ENCODE measurements at places on chromosomes 3 and 15. TPM values are rescaled to one million over a fixed set of nuclear protein-coding genes. Genes with fewer than 3 reads are reported as not detected.

DNA sequence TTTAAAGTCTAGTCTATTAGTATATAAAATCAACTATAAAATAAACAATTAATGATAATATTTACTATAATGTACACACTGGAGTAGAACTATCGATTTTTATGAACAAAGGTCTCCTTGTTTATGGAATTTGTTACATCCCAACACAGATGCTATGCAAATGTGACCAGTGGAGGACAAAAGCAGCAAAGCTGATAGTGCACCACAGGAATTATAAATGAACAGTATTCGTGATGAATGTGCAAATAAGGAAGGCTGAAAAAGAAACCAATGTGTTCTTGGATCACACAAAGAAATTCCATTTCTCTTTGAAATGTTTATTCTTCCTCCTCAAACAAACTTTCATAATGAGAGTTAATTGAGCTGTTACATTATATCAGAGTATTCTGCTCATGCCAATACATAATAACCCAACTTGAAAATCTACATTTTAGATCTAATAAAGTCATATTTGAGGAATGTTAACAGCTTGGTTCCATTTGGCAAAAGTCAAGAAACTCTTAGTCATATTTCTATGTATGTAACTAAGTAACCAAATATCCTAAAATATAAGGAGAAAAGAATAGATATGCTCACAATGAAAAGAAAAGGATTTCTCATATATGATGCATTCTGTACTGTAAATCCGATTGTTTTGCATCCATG is 79.3 kb downstream of the NEK10 start:
- H3K27ac ChIP-seq = no peak overlapping the region
- DNase-seq = no peak
- no peaks in the 10 kb centered on the region for H3K27me3 ChIP-seq
- H3K36me3 ChIP-seq = no peaks in the 10 kb centered on the region

DNA sequence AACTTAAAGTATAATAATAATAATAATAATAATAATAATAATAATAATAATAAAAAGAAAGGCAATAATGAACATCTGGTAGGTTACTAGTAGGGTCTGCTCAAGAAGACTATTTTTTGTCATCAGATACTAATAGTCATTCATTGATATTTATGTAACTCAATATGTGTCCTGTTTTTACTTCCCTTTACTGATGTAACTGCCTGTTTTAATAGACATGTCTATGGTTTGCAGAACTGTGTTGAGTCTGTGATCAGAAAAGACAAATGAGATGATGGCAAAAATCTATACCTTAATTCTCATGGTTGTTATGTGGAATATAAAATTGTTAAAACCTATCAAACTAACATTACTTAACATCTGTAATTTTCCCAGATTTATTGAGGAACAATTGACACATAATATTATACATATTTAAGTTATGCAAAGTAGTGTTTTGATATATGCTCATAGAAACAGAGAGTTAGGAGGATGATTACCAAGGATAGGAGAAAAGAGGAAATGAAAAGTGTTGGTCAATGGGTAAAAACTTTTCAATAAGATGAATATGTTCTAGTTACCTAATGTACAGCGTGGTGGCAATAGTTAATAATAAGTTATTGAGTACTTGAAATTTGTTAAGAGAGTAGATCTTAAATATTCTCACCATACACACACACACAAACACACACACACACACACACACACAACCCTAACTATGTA is 699.4 kb downstream of the ZPLD1 start:
- no peak for DNase-seq
- no peak overlapping the region for H3K4me3 ChIP-seq
- H3K27me3 ChIP-seq = no peaks in the 10 kb centered on the region
- no peak overlapping the region for H3K27ac ChIP-seq
- no peaks in the 10 kb centered on the region for H3K36me3 ChIP-seq

GRCh38 chr3:157125101-157125500 is 34.8 kb downstream of the CCNL1 start:
- H3K27me3 ChIP-seq = no peaks in the 10 kb centered on the region
- H3K4me3 ChIP-seq = no peak overlapping the region
- no peaks in the 10 kb centered on the region for H3K36me3 ChIP-seq
- H3K27ac ChIP-seq = no peak overlapping the region
- DNase-seq = no peak
- peaks cover 24% of the 10 kb centered on the region for H3K4me1 ChIP-seq

- DNase-seq = no peak
- no peaks in the 10 kb centered on the region for H3K27me3 ChIP-seq
- no peaks in the 10 kb centered on the region for H3K36me3 ChIP-seq
Measured at GRCh38 chr3:47283591-47284364, 1.0 kb downstream of the KLHL18 start.

- no peaks in the 10 kb centered on the region for H3K36me3 ChIP-seq
- no peaks in the 10 kb centered on the region for H3K4me1 ChIP-seq
- no peaks in the 10 kb centered on the region for H3K27me3 ChIP-seq
Measured at GRCh38 chr3:53809267-53809666, 37.0 kb downstream of the CHDH start.

DNA sequence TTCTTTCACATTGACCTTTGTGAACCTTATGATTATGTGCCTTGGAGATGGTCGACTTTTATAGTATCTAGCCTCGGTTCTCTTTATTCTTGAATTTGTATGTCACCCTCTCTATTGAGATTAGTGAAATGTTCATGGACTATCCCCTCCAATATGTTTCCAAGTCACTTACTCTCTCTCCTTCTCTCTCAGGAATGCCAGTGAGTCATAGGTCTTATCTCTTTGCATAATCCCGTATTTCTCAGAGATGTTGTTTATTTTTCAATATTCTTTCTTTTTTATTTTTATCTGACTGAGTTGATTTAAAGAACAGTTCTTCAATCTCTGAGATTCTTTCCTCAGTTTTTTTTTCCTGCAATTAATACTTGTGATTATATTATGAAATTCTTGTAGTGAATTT is 411.6 kb upstream of the CADM2 start:
- no peak overlapping the region for H3K4me3 ChIP-seq
- no peaks in the 10 kb centered on the region for H3K27me3 ChIP-seq
- no peaks in the 10 kb centered on the region for H3K4me1 ChIP-seq
- DNase-seq = no peak

- H3K4me3 ChIP-seq = no peak overlapping the region
- peaks cover 40% of the 10 kb centered on the region for H3K4me1 ChIP-seq
- no peak for DNase-seq
- H3K27me3 ChIP-seq = no peaks in the 10 kb centered on the region
Measured at GRCh38 chr3:160869825-160870224, 113.8 kb downstream of the PPM1L start.

DNA sequence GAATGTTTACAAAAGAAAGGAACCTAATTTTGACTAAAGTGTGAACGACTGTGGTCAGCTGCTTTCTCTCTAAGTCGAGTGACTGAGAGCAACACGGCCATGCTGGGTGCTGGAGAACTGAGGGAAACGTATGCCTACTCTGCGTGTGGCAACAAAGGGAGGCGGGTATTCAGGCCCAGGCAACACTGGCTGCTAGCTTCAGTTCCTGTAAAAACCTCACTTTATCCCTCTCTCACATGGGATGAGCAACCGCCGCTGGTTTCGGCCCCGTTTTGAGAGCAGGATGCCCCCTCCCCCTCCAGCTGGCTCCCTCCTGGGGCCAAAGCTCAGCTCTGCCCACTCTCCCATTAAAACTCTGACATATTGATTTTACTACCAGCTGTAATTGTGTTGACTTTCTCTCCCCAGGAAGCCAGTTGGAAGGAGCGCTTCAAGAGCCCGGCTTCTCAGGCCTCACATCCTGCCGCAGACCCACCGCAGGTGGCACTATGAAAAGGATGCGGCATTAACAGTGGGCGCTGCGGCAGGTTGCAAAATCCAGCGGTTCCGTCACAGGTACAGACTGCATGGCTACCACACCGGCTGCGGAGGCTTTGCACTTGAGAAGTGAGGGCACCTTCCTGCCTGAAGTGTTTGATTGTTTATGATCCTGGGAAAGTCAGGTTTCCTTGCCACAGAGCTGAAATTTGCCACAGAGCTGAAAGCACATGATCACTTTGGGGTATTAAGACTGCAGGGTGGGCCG is 12.7 kb downstream of the PLXND1 start:
- no peak overlapping the region for H3K4me3 ChIP-seq
- no peaks in the 10 kb centered on the region for H3K27me3 ChIP-seq
- peaks cover 85% of the 10 kb centered on the region for H3K4me1 ChIP-seq
- H3K36me3 ChIP-seq = peaks cover under 1% of the 10 kb centered on the region

DNA sequence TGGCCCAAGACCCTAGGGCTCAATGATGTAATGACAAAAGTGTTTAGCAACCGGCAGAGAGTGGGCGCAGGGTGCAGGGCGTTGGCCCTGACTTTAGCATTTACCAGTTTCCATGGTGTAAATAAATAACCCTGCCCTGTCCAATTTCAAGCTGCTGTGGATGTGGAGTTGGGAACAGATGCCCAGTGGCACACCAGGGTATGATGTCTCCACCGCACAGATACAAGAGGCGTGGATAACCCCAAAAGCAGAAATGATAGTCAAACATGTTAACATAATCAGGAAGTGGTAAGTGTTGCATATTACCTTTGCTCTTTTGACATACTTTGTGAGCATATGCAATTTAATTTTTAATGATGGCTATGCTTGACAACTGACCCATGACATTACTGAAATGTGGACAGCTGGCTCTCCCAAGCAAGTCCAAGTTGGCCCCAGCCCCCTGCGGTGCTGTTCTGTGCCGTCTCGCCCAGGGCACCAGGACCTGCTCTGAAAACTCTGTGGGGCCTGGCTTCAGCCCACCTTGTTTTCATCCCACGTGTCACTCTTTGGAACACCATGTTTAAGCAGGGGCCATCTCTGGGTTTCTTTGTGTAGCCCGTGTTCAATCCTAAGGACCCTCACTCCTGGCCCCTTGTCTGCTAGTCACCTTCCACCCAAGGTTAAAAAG is 10.8 kb upstream of the ANPEP start:
- H3K4me3 ChIP-seq = no peak overlapping the region
- no peak for DNase-seq
- no peak overlapping the region for H3K27ac ChIP-seq
- no peaks in the 10 kb centered on the region for H3K36me3 ChIP-seq
- no peaks in the 10 kb centered on the region for H3K27me3 ChIP-seq

DNA sequence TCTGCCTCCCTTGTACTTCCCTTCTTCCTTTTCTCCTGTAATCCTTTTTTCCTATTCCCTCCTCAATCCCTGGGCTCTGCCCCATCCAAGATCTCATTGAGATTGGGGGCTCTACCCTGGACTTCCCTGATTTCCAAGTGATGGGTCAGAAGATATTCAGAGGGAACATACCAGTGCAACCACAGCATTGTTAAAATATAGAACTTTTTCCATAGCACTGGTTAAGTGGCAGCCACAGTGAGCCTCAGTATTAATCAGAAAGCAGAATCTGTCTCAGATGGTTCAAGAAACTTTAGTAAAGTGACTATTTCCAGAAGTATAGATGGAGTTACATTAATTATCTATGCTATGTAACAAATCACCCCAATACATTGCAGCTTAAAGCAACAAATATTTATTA is 18.7 kb upstream of the SCN10A start:
- H3K36me3 ChIP-seq = no peaks in the 10 kb centered on the region
- H3K27me3 ChIP-seq = no peaks in the 10 kb centered on the region
- no peak overlapping the region for H3K4me3 ChIP-seq
- peak; percentile 64 for DNase-seq
- peaks cover 17% of the 10 kb centered on the region for H3K4me1 ChIP-seq

DNA sequence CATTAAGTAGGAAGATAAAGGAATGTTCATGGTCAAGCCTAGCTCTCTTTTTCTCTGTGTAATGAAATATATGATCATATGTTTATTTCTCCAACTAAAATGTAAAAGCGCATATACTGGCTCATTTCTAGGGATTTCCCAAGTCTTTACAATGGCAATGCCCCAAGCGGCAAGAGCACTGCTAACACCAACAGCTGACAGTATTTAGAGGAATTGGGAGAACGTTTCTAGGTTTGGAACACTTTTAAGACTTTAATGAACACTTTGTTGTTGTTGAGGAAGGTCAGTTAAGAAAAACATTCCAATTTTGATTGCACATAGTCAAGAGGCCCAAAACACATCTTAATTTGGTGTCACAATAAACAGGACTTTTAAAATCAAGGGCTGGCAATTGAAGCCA is 132.7 kb downstream of the ATP8B4 start:
- DNase-seq = no peak
- no peaks in the 10 kb centered on the region for H3K36me3 ChIP-seq
- H3K4me1 ChIP-seq = peaks cover 44% of the 10 kb centered on the region
- H3K27me3 ChIP-seq = no peaks in the 10 kb centered on the region

DNA sequence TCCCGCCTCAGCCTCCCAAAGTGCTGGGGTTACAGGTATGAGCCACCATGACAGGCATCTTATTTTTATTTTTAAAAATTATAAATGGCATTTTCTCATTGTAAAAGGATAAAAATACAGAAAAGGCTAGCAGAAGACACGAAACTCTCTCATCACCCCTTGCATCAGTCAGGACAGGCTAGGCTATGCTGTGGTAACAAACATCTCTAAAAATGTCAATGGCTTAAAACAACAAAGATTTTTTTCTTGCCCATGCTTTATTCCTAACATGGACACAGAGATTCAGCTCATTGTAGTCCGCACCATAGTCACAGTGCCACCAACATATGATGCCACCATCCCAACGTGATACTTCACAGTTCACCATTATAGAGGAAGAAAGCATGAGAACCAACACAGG is 34.0 kb upstream of the SEMA4B start:
- peaks cover 16% of the 10 kb centered on the region for H3K4me1 ChIP-seq
- H3K27ac ChIP-seq = no peak overlapping the region
- H3K36me3 ChIP-seq = no peaks in the 10 kb centered on the region
- no peak overlapping the region for H3K4me3 ChIP-seq
- H3K27me3 ChIP-seq = no peaks in the 10 kb centered on the region

DNA sequence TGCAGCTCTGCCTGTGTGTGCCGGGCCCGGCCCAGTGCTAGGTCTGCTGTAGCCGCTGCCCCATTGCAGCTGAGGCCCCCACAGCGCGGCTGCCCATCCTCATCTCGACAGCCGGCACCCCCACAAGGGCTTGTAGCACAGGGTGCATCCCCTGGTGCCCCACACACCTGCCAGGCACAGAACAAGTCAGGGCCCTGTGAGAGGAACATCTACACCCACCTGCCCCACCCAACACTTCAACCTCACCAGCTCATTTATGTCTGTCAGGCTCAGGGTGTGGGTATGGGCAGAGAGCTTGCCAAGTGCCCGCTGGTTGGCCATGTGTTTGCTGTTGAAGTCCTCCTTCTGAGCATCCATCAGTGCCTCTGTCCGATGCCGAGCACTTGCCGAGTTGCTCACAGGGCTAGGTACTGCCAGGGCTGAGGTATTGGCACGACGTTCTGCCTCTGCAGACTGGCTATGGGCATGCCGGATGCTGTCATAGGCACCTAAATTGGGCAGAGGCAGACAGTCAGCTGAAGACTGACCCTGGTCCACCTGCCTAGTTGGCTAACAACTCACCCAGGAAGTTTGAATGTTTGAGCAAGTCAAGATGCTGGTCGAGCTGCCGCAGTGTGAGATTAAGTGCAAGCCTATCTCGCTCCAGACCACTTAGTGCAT is 2.4 kb upstream of the USP19 start:
- no peak for DNase-seq
- H3K4me1 ChIP-seq = peaks cover 29% of the 10 kb centered on the region
- no peaks in the 10 kb centered on the region for H3K27me3 ChIP-seq
- H3K27ac ChIP-seq = no peak overlapping the region

- H3K4me1 ChIP-seq = no peaks in the 10 kb centered on the region
- no peak overlapping the region for H3K27ac ChIP-seq
- H3K27me3 ChIP-seq = no peaks in the 10 kb centered on the region
- no peak for DNase-seq
- no peak overlapping the region for H3K4me3 ChIP-seq
Measured at GRCh38 chr3:130932979-130933378, 39.1 kb downstream of the ATP2C1 start.

TMEM40 gene
- not detected for total RNA-seq

HRG gene
- total RNA-seq = not detected

KCNH8 gene
- total RNA-seq = 0.11 TPM

PP2D1 gene
- total RNA-seq = not detected

CDAN1 gene
- total RNA-seq = 10.8 TPM

STRIT1 gene
- not detected for total RNA-seq

PHLDB2 gene
- 63.6 TPM for total RNA-seq

Measured in esophagus muscularis mucosa (tissue), 4 donors.